Natural killer cell (primary cell): ENCODE measurements at places on chromosomes 13 and 19. TPM values are rescaled to one million over a fixed set of nuclear protein-coding genes. Genes with fewer than 3 reads are reported as not detected.
A peak's percentile ranks its signal among the peaks of the same experiment; 100 is the strongest.

GRCh38 chr19:45103508-45104319 lies 10.7 kb downstream of the PPP1R37 start:
- H3K27me3 ChIP-seq, result no peaks in the 10 kb centered on the region
- peak overlapping the region; percentile 40 for H3K4me3 ChIP-seq
- no peaks in the 10 kb centered on the region for H3K36me3 ChIP-seq
- peaks cover 33% of the 10 kb centered on the region for H3K4me1 ChIP-seq
- peak overlapping the region; percentile 64 for H3K27ac ChIP-seq

DNA sequence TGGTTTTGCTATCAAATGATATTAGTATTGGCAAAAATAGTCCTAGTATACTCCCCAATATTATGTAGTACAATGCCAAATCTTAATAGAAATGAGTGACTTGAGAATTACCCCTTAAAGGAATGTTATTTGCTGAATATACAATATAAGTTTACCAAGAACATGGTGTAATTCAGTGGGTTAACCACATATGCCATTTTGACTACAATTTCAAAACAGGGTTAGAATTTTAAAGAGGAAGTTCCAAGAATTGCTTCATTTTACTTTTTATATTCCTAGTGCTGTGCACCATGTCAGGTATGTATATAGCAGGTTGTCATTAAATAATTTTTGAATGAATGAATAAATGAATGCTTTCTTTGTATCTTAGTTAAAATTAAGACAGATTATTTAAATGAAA lies 66.3 kb downstream of the LMO7 start:
- no peak overlapping the region for H3K4me3 ChIP-seq
- H3K36me3 ChIP-seq, result no peaks in the 10 kb centered on the region
- no peak overlapping the region for H3K27ac ChIP-seq
- no peaks in the 10 kb centered on the region for H3K4me1 ChIP-seq
- DNase-seq, result no peak

GRCh38 chr19:7953060-7953459 lies 9.6 kb upstream of the TIMM44 start:
- no peak overlapping the region for H3K4me3 ChIP-seq
- no peaks in the 10 kb centered on the region for H3K4me1 ChIP-seq
- H3K27me3 ChIP-seq, result no peaks in the 10 kb centered on the region
- H3K27ac ChIP-seq, result no peak overlapping the region
- DNase-seq, result no peak

ZIC5 gene
- total RNA-seq, result not detected

GRCh38 chr19:32930567-32930966 lies 41.2 kb downstream of the CEP89 start:
- no peaks in the 10 kb centered on the region for H3K4me1 ChIP-seq
- no peak for DNase-seq
- no peak overlapping the region for H3K4me3 ChIP-seq
- H3K36me3 ChIP-seq, result peaks cover 17% of the 10 kb centered on the region
- no peaks in the 10 kb centered on the region for H3K27me3 ChIP-seq

- no peak for DNase-seq
- H3K4me1 ChIP-seq, result no peaks in the 10 kb centered on the region
- H3K36me3 ChIP-seq, result no peaks in the 10 kb centered on the region
Measured at GRCh38 chr13:62387647-62388046, 972.0 kb upstream of the PCDH20 start.

- no peak overlapping the region for H3K27ac ChIP-seq
- H3K27me3 ChIP-seq, result no peaks in the 10 kb centered on the region
- no peaks in the 10 kb centered on the region for H3K36me3 ChIP-seq
- no peaks in the 10 kb centered on the region for H3K4me1 ChIP-seq
Measured at GRCh38 chr13:106087201-106087600, 448.3 kb downstream of the EFNB2 start.

DNA sequence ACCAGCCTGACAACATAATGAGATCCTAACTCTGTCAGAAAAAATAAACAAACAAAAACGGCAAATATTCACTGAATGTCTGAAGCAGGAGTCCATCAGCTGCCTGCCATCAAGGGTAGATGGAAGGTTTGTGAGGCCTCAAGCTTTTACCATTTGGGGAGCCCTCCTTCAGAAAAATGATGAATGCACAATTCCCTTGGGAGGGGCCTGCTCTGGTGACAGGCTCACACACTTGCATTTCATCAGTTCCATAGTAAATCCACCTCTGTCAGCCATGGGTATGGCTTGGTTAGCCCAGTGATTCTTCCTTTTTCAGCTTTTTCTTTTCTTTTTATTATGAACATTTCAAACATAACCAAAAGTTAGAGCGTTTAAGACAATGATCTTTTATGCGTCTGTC lies 26.3 kb upstream of the KATNAL1 start:
- H3K27me3 ChIP-seq, result no peaks in the 10 kb centered on the region
- H3K4me3 ChIP-seq, result no peak overlapping the region
- H3K27ac ChIP-seq, result no peak overlapping the region
- DNase-seq, result no peak
- peaks cover 6% of the 10 kb centered on the region for H3K4me1 ChIP-seq
- H3K36me3 ChIP-seq, result no peaks in the 10 kb centered on the region
